Cortex of kidney (tissue), 1 donor: ENCODE measurements at places on chromosomes 6 and 20.

DNA sequence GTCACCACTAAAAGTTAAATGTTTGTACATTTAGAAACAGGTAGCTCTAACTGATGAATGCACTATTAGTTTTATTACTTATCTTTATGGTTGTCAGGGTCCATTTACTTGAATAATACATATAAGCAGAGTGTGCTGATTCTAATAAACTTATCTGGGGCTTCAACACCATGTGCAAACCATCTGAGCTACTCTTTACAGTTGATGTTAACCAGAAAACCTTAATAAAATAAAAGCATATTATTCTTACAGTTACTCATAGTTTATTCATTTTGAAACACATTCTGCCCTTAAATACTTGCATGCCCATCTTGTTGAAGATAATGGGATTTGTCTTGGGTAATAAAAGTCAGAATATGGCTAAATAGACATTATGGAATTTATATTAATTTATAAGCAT is 1042.2 kb downstream of the EPHA7 start:
- no peak for DNase-seq

DNA sequence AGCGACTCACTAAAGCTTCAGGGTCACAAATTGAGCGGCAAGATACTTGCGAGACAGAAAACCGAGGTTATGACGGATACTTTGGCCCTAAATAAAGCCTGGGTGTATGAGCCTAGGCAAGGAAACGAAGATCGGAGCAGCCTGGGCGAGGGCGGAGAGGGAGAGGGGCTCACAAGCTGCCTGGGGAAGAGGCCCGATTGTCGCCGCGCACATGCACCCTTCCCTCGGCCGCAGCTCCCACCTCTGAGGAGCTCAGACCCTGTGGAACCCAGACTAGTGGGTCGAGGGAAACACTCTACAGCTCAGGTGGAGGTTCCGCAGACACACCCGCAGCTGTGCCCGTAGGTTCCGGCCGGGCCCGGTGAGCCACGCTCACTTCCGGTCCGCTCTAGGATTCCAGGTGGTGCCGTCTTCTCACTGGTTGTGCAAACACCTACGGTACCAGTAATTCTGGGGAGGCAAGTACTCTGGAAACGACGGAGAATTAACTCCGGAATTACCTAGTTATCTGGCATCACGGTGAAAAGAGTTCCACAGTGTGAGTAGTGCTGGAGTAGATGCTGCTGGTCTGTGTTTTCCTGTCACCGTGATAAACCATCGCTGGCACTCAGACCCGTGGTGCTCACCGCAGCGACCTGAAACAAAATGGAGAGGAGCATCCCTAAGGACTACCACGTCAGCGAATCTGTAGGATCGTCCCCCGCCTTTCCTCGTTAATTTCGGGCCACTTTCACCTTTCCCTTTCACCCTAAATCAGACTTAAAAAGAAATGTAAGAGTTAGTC is 61.5 kb downstream of the GPX5 start:
- DNase-seq: no peak

DNA sequence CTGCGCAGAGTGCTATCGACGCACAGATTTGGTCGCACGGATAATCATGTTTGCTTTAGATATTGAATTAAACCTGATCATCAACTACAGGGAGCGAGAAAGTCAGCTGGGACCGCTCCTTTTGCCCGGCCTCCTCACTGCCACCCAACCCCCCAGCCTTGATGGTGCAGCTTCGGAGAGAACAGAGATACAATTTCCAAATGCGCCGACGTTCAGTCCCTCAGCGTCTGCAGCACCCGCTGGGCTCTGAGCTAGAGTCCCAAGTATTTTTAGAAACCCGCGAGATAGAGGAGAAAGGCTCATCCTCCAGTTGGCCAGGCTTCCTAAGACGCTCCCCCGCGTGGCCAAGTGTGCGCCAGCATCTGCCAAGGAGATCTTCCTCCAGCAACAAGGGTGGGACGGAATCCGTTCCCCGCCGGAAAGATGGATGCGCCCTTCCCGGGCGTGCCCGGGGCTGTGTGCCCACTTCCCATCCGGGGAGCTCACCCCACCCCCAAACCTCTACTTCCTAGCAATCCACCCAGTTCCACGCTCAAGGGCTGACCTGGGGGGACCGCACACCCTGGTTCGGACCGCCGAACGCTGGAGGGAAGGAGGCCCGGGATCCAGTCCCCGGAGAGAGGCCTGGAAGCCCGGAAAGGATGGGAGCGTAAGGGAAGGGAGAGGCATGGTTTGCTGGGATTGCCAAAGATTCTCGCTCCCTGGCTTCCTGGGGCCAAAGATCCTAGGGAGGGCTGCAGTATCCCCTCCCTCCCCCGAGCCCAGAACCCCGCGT is 4.1 kb downstream of the NKX2-2 start:
- DNase-seq: no peak

- DNase-seq: no peak
Measured at GRCh38 chr6:52568320-52568719, 8.5 kb downstream of the TRAM2 start.

GRCh38 chr6:157364705-157365104 is 16.3 kb upstream of the ZDHHC14 start:
- no peak for DNase-seq

DNA sequence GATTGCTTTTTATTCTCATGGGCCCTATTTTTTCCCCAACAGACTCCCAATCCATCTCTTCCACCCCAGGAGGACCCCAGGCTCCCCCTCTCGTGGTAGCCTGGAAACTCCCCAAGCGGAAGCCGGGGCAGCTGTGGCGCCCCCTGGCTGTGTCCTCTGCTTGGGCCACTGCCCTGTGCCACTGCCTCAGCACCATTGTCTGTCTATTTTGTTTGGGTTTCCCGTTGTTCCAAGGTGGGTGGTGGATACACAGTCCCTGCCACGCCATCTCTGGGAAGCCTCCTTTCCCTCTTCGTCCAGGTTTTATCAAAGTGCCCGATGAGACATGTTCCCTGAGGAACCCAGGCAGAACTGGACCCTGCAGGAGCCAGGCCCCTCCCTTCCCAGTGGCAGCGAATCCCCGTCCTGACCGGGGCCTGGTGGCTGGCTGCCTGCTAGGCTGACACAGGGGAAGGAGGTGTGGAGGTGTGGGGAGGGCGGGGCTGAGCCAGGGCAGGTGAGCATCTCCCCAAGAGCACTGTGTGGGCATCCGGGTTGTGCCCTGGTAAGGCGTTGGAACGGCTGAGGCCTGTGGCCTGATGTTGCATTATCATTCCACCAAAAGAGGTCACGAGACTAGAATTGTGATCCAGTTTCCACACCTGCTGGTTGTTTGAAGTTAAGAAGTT is 228.2 kb downstream of the CDH4 start:
- no peak for DNase-seq

GRCh38 chr20:63116412-63117106 is 99.4 kb downstream of the YTHDF1 start:
- DNase-seq: no peak

GRCh38 chr6:85865420-85866369 is 223.0 kb upstream of the SYNCRIP start:
- DNase-seq: no peak

GRCh38 chr20:53100476-53100911 is 128.3 kb downstream of the TSHZ2 start:
- no peak for DNase-seq

GRCh38 chr6:14589175-14589574 is 471.6 kb downstream of the CD83 start:
- no peak for DNase-seq
